Jurkat, Clone E6-1 (cell line): ENCODE measurements at places on chromosomes 13 and 19.

DNA sequence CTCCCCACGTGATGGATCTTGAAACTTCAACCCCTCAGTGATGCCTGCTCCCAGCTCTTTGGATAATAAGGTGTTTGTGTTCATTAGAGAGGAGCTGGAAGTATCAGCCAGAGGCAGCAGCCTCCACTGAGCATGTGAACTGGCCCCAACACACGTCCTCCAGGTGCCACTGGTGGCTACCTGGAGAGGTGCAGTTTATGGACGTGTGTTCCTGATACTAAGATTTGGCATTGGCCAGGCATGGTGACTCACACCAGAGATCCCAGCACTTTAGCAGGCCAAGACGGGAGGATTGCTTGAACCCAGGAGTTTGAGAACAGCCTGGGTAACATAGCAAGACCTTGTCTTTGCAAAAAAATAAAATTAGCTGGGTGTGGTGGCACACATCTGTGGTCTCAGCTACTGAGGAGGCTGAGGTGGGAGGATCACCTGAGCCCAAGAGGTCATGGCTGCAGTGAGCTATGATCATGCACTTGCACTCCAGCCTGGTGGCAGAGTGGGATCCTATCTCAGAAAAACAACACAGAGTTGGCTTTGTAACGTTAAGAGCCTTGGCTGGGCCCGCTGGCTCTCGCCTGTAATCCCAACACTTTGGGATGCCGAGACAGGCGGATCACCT lies 34.4 kb downstream of the SLC25A42 start:
- DNase-seq: no peak

DNA sequence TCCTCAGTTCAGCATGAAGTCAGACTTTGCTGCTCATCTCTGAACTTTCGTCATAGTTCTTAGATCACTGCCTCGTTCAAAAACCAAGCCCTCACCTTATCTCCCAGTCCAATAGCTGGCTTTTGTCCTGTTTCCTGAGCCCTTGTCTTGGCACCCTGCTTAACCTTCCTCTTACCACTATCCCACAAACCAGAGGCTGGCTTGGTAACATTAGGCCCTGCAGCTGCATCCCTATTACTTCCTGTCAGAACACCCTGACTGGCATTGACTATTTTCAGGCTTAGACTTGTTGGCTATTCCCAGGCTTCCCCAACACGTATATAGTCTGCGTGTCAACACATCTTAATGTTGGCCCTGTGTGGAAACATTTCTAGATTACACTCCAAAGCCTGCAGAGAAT lies 172.4 kb downstream of the VWA8 start:
- DNase-seq: peak; percentile 33

DNA sequence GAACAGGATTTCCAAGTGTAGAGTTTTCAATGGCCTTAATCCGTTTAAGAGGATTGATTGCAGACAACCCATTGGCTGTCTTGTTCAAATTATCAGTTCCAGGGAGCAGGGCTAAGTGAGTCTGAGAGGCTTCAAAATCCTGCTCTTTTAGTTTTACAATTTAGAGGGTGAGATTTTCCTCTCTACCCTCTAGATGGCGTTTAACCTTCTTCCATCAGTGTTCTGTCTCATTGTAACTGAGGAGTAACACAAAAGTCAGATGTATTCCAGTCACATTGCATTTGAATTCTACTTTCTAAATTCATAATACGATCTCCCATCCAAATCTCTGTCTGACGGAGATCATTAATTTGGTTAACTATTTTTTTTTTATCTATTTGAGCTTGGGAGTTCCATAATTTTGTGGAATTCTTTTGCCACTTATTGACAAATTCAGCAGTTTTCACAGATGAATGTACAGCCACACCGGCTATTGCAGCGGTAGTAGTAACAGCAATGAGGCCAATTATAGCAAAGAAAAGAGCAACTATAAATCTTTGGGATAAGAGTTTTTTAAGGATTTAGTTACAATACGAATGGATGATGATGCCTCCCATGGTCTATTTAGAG lies 7.8 kb upstream of the C19orf84 start:
- peak; percentile 49 for DNase-seq

GRCh38 chr13:23956106-23956505 lies 58.8 kb upstream of the C1QTNF9B start:
- no peak for DNase-seq

GRCh38 chr13:99907038-99907437 lies 64.5 kb downstream of the ZIC5 start:
- DNase-seq: no peak

DNA sequence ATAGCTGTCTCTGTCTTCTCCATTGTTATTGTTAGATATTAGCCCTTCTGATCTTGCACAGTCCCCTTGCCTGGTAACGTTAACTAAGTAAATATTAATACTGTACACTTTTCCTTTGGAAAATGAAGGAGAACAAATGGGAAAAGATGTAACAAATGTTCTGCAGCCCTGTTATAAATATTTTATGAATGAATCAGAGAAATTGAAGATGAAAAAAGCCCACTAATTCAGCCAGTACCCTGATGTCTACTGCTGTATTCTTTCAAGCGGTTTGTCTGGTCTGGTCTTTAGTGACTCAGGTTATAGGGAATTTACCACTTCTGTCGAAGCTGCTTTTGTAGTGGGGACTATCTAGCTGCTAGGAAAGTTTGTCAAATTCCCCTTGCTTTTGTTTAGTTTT lies 121.0 kb downstream of the COG6 start:
- DNase-seq: no peak

DNA sequence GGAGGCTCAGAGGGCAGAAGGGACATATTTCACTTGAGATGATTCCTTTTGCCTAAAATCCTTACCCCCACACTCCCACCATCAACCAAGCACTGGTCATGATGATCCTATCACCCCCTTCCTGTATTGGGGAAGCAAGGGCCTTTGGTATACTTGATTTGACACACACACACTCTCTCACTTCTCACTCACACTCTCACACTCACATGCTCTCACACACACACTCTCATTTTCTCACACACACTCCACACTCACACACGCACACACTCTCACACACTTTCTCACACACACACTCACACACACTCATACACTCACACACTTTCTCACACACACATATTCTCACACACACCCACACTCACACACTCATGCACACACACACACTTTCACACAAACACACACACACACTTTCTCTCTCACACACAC lies 8.6 kb downstream of the RGCC start:
- DNase-seq: no peak

DNA sequence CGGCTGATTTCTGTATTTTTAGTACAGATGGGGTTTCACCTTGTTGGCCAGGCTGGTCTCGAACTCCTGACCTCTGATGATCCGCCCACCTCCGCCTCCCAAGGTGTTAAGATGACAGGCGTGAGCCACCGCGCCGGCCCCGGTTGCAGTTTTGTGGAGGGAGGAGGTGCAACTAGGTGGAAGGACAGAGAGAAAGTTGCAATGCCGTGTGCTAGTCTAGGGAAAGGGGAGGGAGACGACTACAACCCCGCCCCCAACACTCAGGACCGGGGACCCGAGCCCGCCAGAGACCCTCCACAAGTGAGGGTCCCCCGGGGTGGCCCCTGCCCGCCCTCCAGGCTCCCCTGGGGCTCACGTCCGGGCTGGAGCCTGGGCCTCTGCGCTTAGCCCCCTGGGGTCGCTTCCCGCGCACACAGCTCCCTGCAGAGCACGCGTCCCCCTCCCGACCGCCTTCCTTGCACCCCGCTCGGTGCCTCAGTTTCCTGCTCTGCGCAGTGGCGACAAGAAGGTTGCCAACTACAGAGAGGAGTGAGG lies 1.2 kb upstream of the ARID3A start:
- no peak for DNase-seq

- no peak for DNase-seq
Measured at GRCh38 chr13:85019121-85019520, 780.1 kb downstream of the SLITRK6 start.

DNA sequence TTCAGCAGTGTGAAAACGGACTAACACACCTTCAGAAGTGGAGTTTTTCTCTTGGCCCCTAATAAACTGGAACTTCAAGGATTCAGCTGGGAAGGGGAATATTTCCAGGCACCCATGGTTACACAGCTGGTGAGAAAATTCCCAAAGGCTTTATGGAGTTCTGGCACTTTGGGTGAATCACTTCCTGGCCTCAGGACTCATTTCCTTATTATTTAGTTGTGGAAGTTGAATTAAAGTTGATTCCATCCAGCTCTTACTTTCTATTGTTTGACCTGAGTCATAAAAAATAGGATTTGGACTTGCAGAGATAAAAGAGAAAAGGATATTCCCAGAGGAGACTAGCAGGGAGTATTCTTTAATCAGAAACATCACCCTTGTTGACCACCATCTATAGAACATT lies 882.1 kb downstream of the UQCRFS1 start:
- no peak for DNase-seq

GRCh38 chr13:48874165-48874564 lies 101.5 kb upstream of the FNDC3A start:
- no peak for DNase-seq

GRCh38 chr19:45137179-45137761 lies 23.5 kb downstream of the NKPD1 start:
- no peak for DNase-seq

DNA sequence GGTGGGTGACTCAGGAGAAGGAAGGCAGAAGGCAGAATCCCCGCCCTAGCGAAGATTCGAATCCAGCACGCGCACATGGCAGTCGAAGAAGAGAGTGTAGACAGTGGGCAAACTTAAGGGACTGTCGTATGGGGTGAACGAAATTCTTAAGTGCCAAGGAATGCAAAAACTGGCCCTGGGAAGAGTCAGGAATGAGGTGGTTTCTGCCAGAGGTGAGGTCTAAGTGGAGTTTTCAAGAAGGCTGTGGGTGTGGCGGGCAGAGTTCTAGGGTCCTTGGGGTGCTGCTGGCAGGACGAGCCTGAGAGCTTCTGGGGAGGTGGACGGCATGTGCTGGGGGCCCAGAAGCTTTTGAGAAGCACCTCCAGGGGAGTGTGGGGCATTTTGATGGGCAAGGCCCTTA lies 63.9 kb upstream of the RNF113B start:
- no peak for DNase-seq

- no peak for DNase-seq
Measured at GRCh38 chr13:29571876-29572570, 23.5 kb downstream of the SLC7A1 start.

- DNase-seq: no peak
Measured at GRCh38 chr13:101575581-101575980, 123.1 kb downstream of the ITGBL1 start.

- no peak for DNase-seq
Measured at GRCh38 chr19:40576151-40576584, 505 bp upstream of the SHKBP1 start.

DNA sequence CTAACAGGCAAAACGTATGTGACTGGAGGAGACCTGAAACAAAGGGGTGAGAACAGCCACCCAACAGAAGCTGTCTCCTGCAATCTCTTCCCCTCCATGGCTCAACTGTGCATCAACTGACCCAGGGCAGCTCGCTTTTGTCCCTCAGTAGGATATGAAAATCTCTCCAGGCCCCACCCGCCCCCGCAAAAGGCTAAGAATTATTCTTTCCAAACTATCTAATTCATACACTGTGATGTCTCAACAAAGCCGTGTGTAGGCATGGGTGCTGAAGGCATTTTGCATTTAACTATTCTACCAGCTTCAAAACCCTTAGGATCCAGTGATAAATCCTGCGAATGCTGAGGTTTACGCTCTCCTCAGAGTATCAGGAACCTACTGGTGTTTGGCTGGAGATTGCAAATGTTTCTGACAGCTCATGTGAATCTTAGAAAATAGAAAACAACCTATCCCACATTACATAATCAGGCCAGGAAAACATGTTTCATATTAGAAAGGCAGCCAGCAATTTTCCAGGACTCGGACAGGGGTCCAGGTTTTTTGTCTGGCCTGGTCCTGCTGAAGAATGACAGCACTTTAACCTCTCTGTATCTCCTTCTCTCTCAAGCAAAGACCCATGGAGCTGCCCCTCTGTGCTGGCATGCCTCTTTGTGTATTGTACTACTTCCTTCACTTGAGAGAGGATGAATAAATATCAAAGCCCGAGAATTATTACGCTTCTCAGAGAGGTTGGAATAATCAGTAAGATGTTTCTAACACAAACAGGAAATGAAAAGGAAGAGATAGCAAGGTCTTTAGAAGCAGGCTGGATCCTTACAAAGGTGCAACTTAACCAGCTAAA lies 17.3 kb downstream of the DHRS12 start:
- no peak for DNase-seq

DNA sequence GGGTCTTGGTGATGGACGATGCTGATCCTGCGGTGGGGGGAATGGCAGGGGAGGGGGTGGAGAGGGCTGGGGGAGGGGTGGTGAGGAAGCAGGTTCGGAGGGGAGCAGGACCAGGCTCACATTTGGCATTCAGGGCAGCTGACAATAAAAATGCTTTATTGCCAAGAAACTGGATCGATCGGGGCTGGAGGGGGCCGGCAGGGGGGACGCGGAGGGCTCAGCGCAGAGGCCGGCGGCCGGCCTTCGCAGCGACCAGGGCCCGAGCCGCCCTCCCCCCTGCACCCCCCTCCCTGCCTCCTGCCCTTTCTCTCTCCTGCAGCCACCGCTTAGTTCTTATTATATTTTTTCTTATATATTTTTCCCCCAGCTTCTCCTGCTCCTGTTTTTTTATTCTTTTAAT lies 18.1 kb upstream of the POU2F2 start:
- no peak for DNase-seq

DNA sequence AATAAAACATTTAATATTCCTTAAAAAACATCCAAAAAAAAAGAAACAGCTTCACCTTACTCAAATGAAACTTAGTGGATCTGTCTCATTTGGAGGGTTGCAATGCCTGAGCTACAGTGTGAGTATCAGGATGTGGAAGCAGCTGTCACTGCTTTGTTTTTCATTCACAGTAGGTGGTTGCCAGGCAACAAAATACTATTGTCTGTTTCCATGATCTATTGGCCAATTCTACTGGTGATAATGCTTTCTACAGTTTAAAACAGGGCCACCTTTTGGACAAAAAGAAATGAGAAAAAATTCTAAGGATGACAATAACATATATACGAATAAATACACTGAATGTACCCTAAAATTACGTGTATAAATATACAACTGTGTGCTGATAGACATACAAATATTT lies 3.0 kb downstream of the ENOX1 start:
- DNase-seq: no peak

- peak; percentile 96 for DNase-seq
Measured at GRCh38 chr19:31214086-31214485, 135.2 kb downstream of the TSHZ3 start.

DNA sequence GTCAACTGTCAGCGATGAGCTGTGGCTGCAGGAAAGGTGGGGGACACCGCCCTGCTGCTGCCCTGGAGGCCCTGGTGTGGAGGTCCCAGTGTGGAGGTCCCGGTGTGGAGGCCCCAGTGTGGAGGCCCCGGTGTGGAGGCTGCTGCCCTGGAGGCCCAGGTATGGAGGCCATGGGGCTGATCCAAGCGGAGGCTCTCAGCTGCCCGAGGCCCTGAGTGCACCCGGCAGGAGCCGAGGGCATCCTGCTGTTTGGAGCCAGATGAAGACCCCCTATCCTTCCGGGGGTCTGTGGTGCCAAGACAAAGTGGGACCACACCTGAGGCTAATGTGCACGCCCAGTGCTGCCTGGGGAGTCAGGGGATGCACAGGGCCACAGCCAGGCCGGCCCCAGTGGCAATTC lies 210.4 kb upstream of the SOX1 start:
- DNase-seq: no peak
